ENCODE measurements at places on chromosomes 12 and 14.

DNA sequence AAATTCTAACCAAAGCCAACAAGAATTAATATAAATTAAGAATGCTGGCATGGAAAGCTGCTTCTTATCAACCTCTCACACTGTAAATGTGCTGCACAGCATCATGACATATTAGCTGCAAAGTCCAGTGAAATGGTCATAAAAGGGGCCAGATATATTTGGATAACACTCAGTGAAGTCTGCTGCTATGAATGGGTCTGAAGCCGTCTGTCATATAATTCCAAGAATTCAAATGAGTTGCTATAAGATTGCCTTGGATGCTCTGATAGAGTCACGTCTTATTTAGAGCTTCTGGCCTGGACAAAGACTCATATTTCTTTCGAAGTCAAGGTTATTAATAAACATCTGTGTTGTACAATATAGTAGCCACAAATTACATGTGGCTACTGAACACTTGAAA, 54.3 kb upstream of the OVCH1 start:
- no peak for DNase-seq

GRCh38 chr12:1022032-1022970, 31.3 kb downstream of the ERC1 start:
- DNase-seq = no peak

- no peak for DNase-seq
These were observed 101.8 kb upstream of the EIF5 start for GRCh38 chr14:103232031-103232808.

- no peak for DNase-seq
These were observed 17.0 kb upstream of the IRF2BPL start for GRCh38 chr14:77045238-77046162.

GRCh38 chr12:63978519-63978918, 134.0 kb downstream of the SRGAP1 start:
- DNase-seq = no peak

GRCh38 chr12:45585522-45586230, 143.8 kb upstream of the ARID2 start:
- no peak for DNase-seq

GRCh38 chr12:118271183-118271582, 101.5 kb downstream of the TAOK3 start:
- DNase-seq = no peak

DNA sequence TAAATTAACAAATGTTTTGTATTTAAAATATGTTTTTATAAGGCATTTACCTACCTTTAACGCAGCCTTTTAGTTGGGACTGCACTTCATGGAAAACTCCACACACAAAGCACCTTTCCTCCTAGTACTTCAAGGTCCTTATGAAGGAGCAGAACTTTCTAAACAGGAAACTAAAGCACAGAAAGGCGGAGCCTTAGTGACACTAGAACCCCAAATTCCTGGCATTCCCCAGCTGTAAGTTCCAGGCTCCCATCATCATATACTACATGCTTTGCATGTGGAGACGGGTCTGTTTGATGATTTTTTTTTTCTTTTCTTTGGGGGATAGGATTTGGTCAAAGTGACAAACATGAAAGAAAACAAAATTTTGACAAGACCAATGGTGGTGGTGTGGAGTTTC, 39.5 kb downstream of the STXBP6 start:
- DNase-seq = no peak

GRCh38 chr14:93092606-93093556, 22.8 kb downstream of the ITPK1 start:
- no peak for DNase-seq

GRCh38 chr12:132600048-132601032, 10.0 kb downstream of the LRCOL1 start:
- peak; percentile 86 for DNase-seq

DNA sequence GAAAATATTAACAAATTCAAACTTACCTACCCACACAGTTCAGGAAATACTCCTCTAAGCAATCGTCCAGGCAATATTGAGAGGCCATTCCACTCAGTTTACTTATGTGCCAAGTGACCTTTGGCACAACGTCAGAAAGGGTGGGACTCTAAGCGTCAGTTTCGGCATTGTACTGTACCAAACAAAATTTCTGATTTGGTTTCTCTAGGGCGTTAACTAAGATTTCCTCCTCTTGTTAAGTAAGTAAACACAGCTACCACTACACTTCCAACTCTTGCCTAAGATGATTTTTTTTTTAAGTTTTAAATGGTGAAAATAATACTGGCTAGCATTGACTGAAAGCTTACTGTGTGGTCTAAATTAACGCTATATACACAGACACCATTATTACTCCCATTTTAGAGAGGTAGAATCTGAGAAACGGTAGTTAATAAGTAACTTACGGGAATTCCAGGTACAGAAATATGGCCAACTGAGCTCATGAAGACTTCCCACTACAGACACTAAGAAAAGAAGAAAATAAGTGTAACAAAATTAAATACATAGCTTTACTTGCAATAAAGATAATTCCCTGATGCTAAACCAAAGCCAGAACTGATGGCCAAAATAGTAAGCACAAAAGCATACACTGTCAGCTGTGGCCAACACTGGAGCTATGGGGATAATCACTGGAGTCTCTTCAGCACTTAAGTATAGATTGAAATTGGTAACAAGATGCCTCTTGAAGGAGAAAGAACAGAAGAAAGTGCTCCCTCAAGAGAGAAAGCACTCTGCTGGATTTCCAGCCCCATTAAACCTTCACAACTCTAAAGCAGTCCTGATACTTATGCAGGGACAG, 76.1 kb downstream of the EPS8 start:
- DNase-seq = no peak

GRCh38 chr12:123867141-123867540, 105.0 kb downstream of the DNAH10 start:
- DNase-seq = no peak

Measured in NCI-H187 (cell line).